ENCODE measurements at places on chromosomes 2 and 18.
A peak's percentile ranks its signal among the peaks of the same experiment; 100 is the strongest.

DNA sequence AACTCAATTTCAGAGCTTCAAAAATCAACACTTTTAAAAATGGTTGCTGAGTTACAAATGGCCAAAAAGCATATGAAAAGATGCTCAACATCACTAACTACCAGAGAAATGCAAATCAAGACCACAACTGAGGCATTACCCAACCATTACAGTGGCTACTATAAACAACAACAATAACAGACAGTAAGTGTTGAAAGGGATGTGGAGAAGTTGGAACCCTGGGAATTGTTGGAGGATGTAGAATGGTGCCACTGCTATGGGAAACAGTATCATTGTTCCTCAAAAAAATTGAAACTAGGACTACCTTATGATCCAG is 173.3 kb upstream of the SPRED2 start:
- no peak for DNase-seq

- no peak for DNase-seq
Measured at GRCh38 chr18:57497372-57498294, 62.5 kb downstream of the ONECUT2 start.

DNA sequence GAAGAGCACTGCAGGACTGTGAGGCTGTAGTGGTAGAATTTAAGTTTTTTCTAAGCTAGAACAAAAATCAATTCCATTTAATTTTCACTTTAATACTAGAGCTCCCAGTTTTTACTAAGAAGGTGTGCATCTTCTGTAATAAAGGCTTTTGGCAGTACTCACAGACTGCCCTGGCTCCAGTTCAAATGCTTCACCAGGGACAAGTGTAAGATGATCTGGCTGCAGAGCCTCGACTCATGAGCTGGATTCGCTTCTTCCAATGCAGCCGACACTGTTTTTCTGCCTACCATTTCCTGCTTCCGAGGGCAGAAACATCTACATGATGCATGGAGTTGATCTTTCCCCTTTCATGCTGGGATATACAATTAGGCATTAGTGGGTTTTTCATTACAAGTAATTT is 87.0 kb downstream of the FARSB start:
- DNase-seq, result no peak

DNA sequence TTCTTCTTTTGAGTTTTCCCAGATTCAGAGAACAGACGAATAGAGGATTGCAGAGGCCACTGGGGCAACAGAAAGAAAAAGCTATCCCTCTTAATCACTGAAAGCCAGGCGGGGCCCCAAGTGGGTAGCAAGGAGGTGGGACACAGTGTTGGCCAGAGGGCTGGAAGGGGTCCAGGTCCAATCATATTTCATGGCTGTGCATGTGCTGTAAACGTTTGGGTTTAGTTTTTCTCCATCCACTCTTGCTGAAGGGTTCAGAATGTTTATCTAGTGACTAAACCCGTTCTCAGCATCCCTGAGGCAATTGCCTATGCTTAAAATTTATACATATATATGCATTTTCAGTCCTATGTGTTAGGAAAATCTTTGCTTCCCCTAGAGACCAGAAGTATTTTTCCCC is 99.4 kb upstream of the EPHA4 start:
- DNase-seq, result no peak

DNA sequence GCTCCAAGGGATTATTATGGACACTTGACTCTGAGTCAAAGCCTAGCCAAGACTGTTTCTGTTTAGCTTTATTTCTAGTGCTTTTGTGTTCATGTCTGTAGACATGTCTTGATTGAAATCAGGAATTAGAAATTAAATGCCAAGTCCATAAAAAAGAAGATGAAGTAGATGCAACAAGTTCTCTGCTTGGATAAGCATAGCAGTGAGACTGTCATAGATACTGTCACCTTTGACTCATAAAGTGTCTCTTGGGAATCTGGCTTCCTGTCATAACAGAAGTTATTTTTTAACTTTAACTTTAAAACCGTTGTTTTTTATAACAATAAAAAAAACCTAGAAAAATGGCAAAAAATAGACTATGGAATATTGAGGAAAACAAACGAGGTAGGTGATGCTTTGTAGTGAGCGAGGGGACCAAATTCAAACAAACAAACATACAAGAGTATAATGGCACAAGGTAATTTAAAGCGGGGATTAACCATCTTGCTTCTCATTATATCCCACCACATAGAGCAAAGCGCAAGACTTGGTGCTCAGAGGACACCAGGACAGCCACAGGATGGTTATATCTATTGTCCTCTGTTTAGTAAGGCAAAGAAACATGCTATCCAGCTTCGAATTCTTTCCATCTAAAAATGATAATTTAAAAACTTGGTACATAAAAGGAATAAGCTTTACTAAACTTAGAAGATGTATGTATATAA is 64.6 kb downstream of the CD226 start:
- no peak for DNase-seq

GRCh38 chr2:131572175-131572574 is 44.5 kb downstream of the CCDC74A start:
- DNase-seq, result no peak

DNA sequence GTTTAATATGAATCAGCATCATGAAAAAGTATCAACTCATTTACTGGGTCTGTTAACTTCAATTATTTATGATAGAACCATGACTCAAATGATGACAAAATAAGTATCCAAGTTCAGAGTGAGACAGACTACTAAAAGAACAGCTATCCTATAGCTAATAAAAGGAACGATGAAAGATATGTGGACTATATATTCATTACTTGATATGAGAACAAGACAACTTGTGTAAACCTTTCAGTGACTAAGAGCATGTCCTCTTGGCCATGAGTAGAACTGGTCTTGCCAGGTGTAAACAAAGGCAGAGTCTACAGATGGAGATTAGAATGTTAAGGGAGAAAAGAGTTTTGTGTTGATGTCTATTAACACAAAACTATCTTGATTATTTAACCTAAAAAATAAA is 360.4 kb upstream of the ZC3H15 start:
- no peak for DNase-seq

- DNase-seq, result no peak
Measured at GRCh38 chr2:51505533-51505932, 473.6 kb upstream of the NRXN1 start.

DNA sequence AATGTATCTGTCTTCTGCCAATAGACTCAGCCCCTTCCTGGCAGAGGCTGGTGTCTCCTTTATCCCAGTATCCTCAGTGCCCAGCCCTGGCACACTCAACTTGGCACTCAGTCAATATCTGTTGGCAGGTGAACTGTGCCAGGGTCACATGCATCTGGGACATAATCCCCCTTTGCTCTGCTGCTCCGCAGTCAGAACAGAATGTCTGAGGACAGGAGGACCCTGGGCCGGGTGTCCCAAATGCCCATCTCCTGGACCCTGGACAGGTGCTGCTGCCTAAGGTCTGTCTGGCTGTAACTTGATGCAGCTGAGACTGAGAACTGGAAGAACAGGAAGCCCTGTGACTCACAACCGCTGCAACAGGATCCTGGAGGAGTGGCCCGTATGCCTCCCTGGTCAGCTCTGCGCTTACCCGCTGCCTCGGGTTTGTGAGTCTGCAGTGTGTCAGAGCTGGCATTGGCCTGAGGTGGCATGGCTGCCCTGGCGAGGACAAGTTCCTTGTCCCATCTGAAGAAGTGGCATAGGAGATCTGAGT is 11.4 kb downstream of the HK2 start:
- DNase-seq, result peak; percentile 75

DNA sequence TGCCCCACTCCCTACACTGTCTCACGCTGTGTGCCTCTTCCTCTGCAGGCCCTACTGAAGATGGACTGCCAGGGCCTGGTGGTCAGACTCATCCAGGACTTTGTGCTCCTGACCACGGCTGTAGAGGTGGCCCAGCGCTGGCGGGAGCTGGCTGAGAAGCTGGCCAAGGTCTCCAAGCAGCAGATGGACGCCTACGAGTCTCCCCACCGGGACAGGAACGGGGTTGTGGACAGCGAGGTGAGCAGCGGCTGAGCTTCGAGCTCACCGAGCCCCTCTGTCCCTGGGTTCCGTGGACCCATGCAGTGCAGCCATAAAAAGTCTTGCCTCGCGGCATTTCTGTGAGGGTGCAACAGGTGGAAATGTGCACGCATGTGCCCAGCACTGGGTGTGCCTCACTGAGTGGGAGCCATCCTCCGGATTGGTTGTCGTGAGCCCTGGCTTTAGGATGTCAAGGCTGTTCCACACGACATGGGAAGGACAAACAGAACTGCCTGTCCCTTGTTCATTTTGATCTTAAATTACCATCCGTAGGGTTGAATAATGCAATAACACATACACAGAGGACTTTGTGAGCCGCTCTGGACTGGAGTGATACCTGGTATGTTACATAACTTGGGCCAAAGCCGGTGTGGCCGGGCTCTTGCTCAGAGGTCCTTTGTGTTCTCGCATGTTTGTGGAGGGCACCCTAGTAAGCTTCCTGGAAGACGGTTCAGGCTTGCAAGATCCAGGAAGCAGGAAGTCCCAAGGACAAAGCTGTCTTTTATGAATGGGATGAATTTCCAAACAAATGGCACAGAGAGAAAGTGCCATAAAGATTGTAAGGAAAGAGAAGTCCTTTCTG is 100.9 kb downstream of the SH3BP4 start:
- DNase-seq, result no peak

GRCh38 chr2:226564667-226565066 is 235.0 kb downstream of the IRS1 start:
- DNase-seq, result no peak

DNA sequence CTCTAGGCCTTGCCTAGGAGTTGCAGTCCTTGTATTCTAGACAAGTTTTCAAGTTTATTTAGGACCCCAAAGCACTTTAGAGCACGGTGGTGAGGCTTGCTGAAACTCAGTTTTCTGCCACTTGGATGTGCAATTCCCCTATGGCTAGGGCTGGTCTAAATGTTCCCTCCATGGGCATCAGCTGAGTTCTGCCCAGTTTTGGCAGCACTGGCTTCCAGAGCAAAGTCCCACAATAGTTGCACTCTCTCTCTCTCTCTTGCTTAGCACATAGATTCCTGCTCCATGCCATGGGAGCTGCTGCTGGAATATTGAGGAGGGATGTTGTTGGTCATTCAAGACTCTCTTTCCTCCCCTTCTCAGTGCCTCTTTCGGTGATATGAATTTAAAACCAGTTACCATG is 760.2 kb upstream of the SLC39A10 start:
- no peak for DNase-seq

GRCh38 chr2:31090188-31090587 is 48.1 kb downstream of the GALNT14 start:
- DNase-seq, result no peak

GRCh38 chr2:236010920-236011685 is 157.1 kb downstream of the GBX2 start:
- no peak for DNase-seq

DNA sequence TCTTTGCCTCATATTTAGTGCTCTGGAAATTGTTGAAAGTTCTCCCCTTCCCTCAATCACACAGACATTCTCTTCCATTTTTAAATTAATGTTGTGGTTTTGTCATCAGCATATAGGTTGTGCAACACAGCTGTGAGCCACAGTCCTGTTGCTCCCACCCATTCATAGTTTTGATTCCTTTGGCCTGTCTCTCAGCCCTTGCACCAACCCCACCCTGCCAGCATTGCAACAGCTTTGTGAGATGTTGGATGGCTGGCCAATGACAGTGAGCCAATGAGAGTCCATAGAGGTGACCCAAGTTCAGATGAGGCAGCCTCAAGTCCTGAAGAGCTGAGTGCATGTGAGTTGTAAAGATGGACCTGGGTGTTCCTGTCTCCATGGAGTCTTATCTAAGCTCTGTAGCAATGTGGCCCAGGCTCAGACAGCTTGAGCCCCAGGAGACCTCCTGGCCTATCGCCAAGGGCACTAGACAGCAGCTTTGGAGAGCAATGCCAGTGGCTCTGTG is 775.5 kb downstream of the RNF144A start:
- no peak for DNase-seq

- peak; percentile 18 for DNase-seq
Measured at GRCh38 chr2:238636269-238637073, 209.7 kb downstream of the ASB1 start.

DNA sequence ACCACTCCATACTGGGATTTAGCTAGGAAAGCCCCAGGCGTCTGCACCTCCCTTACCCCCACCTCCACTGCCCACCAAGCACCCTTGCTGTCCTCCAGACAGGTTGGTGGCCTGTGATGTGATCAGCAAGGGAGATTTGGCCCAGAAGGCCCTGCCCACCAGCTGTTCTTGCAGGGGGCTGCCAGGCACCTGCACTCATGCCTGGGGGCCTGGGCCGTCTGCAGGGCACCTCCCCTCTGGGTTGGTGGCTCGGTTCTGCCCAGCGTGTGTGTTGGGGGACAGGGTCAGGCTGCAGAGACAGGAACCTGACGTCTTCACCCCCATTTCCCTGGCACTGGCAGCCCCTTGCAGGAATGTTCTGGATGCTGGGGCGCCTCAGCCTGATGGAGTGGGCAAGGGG is 5.8 kb downstream of the DNMT3A start:
- DNase-seq, result no peak

GRCh38 chr2:189498205-189498604 is 56.9 kb downstream of the WDR75 start:
- DNase-seq, result no peak

DNA sequence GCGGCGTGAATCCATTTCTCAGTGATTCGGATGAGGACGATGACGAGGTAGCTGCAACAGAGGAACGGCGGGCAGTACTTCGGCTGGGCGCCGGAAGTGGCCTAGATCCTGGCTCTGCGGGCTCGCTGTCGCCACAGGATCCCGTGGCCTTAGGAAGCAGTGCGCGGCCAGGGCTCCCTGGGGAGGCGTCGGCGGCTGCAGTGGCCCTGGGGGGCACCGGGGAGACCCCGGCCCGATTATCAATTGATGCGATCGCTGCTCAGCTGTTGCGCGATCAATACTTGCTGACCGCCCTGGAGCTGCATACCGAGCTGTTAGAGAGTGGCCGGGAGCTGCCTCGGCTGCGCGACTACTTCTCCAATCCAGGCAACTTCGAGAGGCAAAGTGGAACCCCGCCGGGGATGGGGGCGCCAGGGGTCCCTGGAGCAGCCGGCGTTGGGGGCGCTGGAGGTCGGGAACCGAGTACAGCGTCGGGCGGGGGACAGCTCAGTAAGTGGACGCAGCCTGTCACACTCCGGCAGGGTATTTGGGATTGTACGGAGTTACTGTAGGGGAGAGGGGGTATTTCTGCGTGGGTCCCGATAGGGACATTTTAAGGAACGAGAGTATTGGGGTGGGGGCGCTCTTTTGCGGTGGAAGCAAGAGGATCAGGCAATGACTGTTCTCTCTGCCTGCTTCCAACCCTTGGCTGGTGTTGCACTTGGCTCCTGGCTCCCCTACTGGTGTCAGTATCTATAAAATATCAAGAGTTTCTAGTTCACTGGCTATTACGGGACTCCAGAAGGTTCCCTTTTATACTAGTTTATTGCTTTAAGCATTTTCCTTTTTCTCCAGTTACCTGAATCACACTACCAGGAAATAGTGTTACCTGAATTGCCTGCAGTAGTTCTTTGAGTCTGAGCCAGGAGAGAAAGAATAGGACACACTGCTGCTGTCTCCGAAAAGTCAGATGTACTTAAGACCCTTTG is 772 bp downstream of the RELCH start:
- peak; percentile 26 for DNase-seq

GRCh38 chr2:143205106-143205764 is 76.0 kb downstream of the ARHGAP15 start:
- peak; percentile 3 for DNase-seq

GRCh38 chr2:45946023-45946422 is 294.5 kb downstream of the PRKCE start:
- DNase-seq, result peak; percentile 76

- no peak for DNase-seq
Measured at GRCh38 chr2:6791682-6792081, 74.0 kb downstream of the CMPK2 start.

Data from LoVo (cell line).